ENCODE measurements at places on chromosomes 7 and 10. TPM values are rescaled to one million over a fixed set of nuclear protein-coding genes. Genes with fewer than 3 reads are reported as not detected.

- no peak for DNase-seq
Observed at GRCh38 chr7:39051707-39052106, 74.0 kb downstream of the POU6F2 start.

DNA sequence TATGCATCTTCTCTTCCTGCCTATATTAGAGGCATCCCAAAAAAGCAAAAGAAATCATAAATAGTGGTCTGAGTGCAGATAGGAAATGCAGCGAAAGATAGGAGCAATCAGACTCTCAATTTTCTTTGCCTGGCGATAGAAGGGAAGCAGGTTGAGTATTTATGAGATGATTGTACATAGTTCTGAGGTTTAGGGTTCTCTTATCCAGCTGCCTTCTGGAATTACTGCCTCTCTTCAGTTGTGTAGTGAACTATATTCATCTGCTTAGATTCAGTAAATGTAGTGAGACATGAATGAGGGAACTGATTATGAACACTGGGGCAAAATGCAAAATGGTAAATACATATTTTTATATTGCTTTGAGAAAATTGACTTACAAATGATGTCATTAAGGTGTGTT lies 93.0 kb upstream of the CYP26C1 start:
- no peak for DNase-seq

DNA sequence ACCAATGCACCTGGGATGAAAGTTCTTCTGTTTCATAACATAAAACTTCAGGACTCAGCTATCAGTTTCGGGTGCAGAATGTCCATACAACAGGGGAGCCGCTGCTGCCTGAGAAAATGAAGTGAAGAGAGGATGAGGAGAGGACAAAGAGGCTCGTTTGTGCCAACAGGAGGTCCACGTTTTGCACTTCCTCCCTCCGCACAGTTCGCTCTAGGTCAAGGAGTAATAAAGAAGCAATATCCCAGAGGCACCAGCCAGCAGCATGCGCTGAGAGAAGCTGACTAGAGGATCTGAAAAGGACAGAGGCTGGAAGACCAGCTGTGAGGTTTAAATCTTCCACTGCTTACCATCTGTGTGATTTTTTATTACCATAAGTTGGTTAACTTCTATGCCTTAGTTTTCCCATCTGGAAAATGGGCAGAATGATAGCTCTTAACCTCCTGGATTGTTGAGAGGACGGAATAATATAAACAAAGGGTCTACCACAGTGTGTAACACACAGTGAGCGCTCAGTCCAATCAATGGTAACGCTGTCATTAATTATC lies 709 bp downstream of the GPAM start:
- no peak for DNase-seq

- DNase-seq, result no peak
Observed at GRCh38 chr10:110300486-110300986, 4.2 kb downstream of the SMNDC1 start.

- no peak for DNase-seq
Observed at GRCh38 chr7:12178317-12178716, 32.8 kb upstream of the TMEM106B start.

DNA sequence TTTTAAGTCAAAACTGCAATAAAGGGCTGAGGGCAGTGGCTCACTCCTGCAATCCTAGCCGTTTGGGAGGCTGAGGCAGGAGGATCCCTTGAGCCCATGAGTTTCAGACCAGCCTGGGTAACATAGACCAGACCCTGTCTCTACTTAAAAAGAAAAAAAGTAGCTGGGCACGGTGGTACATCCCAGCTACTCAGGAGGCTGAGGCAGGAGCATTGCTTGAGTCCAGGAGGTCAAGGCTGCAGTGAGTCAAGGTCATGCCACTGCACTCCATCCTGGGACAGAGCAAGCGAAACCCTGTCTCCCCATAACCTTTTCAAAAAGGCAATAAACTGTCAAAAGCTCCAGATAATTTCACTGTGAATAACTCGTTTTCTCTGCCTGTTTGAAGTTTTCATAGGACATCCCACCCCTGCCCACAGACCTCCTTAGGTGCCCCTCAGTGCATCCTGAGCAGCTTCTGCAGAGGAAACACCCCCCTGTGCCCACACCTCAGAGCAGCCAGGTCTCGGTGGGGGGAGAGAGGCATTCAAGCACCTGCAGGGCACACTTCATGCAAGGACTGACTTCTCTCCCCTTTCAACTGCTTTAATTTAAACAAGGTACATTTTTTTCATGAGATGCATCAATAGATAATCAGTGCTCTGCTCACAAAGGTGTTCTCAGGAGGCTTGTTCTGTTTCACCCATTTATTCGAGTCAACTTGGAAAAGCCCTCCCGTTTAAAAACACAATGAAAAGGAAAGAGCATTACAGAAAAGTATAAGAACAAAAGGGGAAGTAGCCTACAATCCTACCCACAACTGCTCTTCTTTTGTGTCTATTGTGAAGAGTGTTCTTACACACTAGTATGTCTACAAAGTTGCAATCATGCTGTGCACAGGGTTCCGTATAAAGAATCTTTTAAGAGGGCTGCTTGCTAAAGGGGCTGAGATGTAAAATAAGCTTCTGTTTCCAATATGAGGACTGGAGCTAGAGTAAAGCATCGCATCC lies 104.9 kb downstream of the KMT2E start:
- DNase-seq, result no peak

DNA sequence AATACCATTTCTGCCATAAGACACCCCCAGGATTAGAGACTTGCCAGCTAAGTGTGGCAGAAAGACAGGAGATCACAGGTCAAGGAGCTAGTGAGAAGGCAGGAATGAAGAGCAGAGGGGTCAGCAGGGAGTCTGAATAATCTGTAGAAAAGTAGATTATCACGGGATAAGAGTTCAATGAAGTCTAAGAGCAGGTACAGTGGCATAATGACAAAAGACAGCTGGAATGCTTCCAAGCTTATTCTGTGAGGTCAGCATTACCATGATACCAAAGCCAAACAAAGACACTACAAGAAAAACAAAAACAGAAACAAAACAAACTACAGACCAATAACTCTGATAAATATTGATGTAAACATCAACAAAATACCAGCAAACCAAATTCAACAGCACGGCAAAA lies 20.8 kb downstream of the PILRA start:
- DNase-seq, result no peak

- no peak for DNase-seq
Observed at GRCh38 chr7:148831782-148832181, 52.3 kb downstream of the EZH2 start.

DNA sequence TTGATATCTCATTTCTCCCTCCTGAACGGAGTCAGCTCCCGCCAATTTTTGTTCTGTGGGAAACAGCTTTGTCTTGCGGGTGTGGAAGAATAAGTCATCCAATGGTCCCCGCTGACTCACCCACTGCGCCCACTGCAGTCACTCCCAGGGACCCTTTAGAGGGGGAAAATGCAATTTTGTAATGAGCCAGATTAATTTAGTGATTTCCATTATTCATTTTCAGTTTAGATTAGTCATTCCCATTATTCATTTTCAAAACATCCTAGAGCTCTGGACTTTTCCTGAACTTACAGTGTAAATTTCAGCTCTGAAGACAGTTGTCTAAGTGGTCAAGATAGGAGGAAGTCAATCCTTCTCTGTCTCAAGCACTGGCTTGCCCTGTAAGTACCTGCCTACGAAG lies 154.9 kb upstream of the TMEM72 start:
- DNase-seq, result no peak

DNA sequence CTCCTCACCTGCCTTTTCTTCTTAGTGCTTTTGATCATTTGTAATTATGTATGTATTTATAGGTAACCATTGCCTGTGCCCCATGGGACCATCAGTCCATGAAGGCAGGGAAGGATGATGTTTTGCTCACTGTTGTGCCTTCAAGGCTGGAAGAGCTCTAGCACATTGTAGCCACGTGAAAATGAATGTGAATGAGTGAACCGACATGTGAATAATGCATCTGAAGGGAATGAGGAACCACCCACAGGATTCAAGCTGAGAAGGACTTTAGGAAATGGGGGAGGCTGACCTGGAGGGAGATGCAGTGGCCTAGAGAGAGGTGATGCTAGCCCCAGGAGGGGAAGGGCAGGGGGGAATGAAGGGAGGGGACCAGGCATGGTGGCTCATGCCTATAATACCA lies 6.0 kb upstream of the PNLIPRP2 start:
- no peak for DNase-seq

GRCh38 chr7:118184565-118184940 lies 589 bp downstream of the LSM8 start:
- no peak for DNase-seq

CCDC6 gene
- total RNA-seq, result 8.4 TPM

IFIT2 gene
- 6.0 TPM for total RNA-seq

PRLHR gene
- not detected for total RNA-seq

FAS gene
- 13.0 TPM for total RNA-seq

EBLN1 gene
- not detected for total RNA-seq

COL13A1 gene
- total RNA-seq, result 0.48 TPM
